H9 (cell line): ENCODE measurements at places on chromosomes 5 and 9. TPM values are rescaled to one million over a fixed set of nuclear protein-coding genes. Genes with fewer than 3 reads are reported as not detected.

DNA sequence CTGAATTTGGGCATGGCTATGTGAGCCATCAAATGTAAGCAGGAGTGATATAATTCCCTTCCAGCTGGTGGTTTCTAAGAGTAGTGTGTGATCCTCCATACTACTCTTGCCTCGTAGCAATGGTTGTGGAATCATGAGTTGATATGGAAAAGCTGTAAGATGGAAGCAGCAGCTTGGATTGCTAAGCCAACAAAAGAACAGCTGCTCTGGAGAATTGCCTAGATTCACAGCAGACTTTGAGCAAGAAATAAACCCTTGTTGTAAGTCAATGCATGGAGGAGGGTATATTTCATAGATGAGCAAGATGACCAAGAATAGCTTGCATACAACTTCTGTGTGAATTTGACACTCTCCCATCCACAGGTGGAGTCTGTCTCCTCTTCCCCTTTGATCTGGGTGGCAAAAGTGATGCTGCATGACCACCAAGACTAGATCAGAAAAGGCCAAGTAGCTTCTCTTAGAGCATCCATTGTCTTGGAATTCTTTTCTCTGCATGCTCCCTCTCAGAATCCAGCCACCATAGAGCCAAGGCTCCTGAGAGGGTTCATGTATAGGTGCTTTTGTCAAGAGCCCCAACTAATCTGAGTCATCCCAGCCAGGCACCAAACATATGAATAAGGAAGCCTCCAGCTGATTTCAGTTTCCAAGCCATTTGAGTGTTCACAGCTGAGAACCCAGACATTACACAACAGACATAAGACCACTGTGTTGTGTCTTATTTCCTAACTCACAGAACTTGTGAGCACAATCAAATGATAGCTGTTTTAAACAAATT lies 79.0 kb downstream of the PRLR start:
- no peak for DNase-seq

DNA sequence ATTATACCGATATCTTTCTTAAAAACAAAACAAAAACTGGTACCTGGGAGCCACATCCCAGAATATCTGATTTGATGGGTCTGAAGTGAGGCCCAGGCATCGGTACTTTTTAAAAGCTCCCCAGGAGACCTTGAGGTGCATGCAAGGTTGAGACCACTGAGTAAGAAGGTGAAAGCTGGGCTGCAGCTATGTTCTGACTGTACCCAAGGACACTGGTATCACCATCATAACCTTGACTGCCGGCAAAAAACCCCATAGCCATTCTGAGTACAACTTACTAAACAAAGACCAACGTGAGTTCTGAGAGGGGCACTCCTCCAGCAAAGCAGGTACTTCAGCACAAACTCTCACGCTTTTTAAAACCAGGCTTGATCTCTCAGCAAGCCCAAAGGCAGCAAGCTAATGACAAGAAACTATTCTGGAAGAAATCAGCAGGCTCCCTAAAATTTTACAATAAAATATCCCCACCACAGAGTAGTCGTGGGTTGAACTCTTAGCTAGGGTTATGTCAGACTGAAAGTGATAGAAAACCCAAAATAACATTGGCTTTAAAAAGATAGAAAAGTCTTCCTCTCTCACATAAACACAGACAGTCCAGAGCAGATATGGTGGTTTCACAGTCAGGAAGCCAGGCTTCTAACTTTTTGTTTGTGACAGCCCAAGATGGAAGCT lies 263.9 kb downstream of the SAXO1 start:
- no peak for DNase-seq

DNA sequence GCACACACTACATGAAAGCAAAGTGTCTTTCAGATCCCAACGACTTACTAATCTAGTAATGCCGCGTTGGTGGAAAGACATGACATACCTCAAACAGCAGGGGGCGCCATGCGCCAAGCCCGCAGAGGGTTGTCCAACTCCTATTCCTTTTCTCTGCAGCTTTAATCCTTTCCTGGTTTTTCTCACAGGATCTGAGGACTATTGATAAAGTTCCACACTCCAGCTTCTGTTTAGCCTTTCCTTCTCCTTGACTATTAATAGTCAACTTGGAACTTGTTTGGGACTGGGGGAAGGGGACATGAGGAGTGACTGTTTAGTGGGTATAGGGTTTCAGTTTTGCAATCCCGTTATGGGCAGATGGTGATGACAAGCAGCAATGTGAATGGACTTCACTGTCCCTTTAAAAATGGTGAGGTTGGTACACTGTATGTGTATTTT lies 62.9 kb downstream of the OTULIN start:
- peak; percentile 75 for DNase-seq

DNA sequence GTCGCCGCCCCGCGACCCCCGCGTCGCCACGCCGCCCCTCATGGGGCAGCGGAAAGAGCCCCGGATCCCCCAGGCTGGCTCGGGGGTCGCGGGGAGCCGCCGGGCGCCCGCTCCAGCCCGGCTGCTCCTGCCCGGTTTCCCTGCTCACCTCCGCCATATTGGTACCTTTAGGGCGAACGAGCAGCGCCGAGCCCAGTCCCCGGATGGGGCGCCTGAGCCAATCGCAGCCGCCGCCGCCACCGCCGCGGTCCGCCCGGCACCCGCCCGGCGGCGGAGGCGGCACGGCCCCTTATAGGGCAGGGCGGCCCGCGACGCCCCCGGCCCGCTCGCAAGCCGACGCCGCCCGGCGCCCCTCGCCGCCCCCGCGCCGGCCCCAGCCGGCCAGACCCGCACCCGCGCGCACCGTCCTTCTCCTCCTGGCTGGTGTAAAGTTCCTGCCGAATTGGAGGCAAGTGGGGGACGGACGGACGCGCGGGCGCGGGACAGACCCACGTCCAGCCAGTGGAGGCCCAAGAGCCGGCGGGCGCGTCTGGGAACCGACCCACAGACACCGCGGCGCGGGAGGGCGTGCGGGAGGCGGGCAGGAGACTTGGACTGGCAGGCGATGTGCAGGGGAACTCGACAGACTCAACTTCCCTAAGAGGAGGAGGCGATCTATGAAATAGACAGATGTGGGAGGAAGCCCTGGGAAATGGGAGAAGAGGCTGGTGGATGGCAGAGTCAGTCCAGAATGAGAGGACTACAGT lies at the start of gene MIER3:
TSS of gene MIER3 (minus strand) at position 178 of the 746 bp plus-strand sequence. CDS start at position 157, 21 bp downstream.
- peak; percentile 80 for DNase-seq

DNA sequence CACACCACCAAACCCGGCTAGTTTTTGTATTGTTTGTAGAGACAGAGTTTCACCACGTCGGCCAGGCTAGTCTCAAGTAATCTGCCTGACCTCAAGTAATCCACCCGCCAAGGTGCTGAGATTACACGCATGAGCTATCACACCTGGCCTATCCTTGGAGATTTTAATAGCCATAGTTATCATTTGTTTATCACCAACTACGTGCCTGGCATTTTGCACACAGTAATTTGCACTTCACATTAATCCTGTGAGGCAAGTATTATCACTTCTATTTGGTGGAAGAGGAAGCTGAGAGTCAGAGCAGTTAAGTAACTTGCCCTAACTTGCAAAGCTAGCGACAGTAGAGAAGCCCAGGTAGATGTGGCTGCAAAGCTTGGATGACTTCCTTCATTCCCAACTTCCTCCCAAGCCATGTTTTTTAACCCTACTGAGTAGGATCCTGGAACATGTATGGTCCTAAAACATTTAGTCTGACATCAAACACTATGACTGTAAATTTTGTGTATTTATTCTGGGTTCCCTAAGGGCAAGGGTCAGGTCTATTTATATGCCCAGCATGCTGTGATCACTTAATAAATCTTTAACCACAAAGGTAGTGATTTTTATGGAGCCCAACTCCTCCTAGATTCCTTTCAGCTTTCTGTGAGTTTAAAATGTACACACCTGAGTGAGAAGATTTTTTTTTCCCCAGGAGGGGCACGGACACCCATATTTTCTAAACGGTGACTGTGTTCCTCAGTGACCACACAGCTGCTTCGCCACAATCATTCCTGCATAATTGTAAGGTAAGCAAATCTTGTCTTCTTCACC lies 100.2 kb upstream of the RAI14 start:
- no peak for DNase-seq

DNA sequence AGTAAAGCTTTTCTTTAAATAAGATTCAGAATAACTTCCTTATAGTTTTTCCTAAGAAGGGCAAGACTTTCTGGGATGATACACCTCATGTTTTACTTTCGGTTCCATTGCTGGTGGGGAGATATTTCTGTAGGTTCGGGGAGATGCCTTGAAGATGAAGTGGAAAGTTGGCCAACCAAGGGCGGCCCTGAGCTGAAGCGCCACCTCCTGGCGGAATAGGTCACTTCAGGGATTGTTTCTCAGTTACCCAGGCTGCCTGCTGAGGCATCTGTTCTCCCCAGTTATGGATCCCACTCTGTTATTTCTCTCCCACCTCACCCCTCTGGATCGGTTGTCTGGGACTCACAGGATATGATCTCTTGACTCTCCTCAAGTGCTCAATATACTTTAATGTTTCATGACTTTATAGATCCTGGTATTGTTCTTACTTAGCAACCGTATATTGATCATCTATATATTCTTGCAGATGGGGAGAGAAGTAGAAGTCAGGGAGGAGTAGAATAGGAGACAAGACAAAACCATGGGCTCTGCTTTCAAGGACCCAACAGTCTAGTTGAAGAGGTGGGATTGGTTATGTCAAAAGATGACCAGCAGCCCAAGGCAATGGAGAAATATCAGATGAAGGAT lies 23.4 kb downstream of the MEGF10 start:
- peak; percentile 68 for DNase-seq

DNA sequence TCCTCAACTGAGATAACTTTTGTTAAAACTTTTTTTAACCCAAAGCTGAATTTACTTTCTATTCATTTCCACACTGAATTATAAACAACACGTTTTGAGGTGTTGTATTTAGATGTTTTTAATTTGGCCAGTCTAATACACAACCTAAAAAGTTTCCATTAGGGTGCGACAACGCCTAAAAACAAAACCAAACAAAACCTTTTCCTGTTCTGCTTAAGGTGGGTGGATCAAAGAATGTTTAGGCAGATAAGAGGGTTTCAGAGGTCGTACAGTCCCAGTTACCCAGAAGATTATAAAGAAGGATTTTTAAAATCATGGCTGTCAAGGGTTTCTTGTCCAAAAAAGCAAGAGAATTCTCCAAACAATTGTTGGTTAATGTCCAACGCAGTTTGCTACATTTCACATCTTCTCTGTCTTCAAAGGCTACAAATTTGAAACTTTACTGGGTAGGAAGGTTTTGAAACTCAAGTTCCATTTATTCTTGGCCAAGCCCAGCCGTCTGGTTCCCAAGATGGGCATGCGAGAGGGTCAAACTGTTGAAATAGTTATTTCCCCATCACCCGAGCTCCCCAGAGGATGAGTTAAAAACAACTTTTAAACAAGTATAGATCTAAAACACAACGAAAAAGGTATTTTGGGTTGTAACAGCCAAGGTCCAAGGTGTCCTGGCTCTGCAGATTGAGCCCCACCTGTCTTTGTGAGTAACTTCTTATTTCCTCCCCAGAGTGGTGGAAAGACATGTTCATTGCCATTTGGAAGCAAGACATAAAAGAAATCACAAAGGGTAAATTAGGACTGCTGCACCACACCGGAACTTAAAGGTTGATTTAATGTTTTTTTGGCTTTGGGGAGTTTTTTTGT lies 122.8 kb upstream of the MAP3K1 start:
- DNase-seq = no peak

DNA sequence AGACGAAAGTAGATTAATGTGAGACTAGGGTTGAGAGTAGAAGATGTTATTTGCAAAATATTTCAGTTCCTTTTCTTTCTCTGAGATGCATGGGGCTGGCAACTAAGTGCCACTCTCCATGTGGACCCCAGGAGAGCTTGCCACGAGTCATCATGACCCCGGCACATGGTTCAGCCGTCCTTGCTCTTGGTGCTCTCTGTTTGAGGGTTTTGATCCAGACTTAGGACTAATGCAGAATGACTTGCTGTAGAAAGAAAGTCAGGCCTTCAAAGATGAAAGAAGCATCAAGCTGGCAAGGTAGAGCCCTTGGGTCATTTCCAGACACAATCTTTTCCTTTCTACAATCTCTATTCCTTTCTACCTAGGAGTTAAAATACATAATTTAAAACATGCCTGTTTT lies 84.7 kb downstream of the RASGRF2 start:
- no peak for DNase-seq

- DNase-seq = no peak
These were observed 112.1 kb downstream of the IRX2 start for GRCh38 chr5:2639425-2639824.

DNA sequence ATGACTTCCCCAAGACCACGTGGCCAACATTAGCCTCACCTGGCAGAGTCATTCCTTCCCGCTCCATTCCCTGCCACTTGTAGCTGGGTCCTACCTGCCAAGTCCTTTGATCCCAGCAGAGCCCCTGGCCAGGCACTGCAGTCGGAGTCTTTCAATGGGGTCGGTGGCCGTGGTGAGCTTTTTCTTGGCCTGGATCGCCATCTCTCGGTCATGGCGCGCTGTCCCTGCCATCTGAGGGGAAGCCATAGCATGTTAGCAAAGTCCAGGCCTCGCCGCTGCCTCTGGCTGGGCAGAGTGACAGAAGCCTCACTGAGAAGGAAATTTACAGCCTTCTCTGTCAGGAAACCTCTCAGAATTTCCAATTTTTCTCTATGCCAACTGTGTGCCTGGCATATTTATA lies 17.5 kb downstream of the CAPSL start:
- peak; percentile 69 for DNase-seq

MARCHF11 gene
- total RNA-seq = 0.31 and 0.37 TPM in 2 replicates

TNFSF15 gene
- not detected in 2 replicates for total RNA-seq

OTULIN gene
- total RNA-seq = 32.1 and 35.8 TPM in 2 replicates

RECK gene
- total RNA-seq = 9.5 and 10.3 TPM in 2 replicates

NR5A1 gene
- 0.37 and 0.46 TPM in 2 replicates for total RNA-seq
